ENCODE measurements at places on chromosomes 4 and X.

DNA sequence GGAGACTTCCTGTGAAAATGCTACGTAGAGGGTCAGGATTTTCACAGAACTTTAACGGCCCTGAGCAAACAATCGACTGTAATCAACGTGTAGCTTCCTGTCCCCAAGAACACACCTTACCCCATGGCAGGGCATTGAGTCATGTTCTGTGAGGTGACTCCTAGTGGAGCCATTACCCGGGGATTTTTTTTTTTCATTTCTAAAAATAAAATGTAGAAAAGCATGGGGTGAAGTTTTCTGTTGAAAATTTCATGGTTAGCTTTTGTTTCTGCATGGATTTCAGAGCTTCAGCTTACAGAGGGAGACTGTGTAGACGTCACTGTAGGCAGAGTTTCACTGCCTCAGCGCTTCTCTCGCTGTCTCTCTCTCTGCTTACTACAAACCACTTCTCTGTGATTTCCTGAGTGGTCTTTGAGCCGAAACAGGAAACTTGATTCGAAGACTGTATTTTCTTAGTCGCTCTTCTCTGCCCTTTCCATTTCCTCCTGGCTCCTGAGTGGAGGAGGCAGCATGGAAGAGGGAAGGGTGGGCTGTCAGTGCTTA lies 111.7 kb downstream of the NFKB1 start:
- DNase-seq: no peak

DNA sequence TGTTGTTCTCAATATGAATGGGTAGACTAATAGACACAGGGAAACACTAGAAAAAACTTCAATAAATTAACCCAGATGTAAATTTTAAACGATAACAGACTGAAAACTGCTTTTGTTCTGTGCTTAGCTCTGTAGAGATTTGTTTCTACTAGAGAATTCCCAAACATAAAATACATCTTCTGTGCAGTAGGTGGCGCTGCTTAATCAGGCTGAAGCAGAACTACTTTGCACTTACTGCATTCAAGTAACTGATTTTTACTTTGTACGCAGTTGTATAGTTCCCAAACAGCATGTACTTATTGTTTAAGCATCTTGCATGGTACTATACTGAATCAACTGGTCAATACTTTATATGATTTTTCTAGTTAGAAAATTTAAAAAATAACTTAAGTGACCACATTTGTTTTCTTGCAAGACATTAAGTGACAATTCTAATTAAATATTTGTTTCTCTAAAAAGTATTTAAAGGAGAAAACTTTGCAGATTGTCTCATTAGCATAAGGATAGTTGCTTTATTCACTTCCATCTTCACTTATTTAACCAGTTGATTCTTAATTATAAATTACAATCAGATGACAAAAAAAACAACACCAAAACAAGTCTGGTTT lies 490.6 kb downstream of the IL15 start:
- peak; percentile 60 for DNase-seq

GRCh38 chr4:150849016-150849415 lies 166.1 kb downstream of the LRBA start:
- DNase-seq: no peak

DNA sequence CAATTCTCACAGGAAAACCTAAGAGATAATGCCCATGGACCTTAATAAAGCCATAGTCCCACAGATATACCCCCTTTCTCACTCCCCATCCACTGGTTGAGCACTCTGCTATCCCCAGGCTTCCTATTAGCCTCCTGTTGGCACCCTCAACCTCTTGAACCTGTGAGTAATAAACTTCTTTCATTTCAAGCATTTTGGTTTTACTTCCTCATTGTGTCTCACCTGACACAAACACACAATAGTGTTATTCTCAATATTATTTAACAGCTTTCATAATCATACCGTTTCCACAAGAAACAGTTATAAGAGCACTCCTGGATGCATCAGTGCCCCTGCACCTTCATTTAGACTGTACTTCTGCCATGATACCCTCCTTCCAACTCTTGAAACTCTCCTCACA lies 56.8 kb downstream of the TRPC5 start:
- no peak for DNase-seq

GRCh38 chr4:145217349-145217748 lies 37.0 kb upstream of the OTUD4 start:
- no peak for DNase-seq

DNA sequence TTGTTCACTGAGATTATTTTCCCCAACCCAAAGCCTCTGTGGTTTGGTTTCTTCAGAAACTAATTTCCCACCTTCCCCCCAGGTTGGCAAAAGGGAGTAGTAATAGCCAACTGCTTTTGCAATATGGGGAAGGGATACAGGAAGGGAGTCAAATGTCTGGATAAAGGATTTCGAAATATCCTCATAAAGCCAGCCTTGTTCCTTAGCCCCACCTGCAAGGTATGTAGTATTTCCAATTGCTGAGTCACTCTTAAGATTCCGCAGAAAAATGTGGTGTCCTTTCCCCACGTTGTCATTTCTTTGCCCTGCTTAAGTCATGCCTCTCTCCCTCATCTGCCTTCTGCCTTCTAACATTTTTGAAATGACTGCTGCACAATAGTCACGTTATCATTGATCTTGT lies 138.8 kb upstream of the DCAF8L1 start:
- DNase-seq: no peak

Data from fibroblast of skin of back (primary cell).